ENCODE measurements at places on chromosomes 16 and 17.
A peak's percentile ranks its signal among the peaks of the same experiment; 100 is the strongest.

DNA sequence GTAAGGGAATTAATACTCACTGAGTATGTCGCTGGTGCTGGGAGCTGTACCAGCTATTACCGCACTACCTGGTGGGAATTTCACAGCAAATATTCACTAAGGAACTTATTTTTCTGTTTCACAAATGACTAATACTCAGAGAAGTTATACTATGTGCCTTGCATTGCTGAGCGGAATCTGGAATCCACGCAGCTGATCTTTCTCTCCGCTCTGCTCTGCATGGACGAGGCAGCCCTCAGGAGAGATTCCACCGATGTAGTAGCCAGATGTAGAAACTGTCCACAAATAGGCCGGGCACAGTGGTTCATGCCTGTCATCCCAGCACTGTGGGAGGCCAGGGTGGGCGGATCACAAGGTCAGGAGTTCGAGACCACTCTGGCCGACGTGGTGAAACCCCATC lies 17.1 kb downstream of the NME3 start:
- DNase-seq = no peak

- DNase-seq = no peak
These were observed 681.4 kb downstream of the CDH11 start for GRCh38 chr16:64440421-64440831.

- no peak for DNase-seq
These were observed 50.3 kb downstream of the RPH3AL start for GRCh38 chr17:302300-302698.

- DNase-seq = no peak
These were observed 46.8 kb upstream of the MRTFB start for GRCh38 chr16:14024283-14024682.

GRCh38 chr17:77542551-77543490 lies 402.1 kb downstream of the SEC14L1 start:
- peak; percentile 64 for DNase-seq

DNA sequence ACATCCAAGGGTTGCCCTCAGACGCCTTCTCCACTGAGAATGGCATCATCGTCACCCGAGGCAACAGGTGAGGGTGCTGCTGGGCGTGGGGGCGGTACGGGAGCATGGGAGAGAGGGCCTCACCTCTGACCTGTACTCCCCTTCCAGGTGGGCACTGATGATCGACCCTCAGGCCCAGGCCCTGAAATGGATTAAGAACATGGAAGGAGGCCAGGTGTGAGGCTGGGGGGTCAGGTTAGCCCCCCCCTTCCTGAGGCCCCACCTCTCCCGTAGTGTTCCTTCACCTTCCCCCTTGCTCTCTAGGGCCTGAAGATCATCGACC lies 16.4 kb upstream of the KDM6B start:
- no peak for DNase-seq

- no peak for DNase-seq
These were observed 144.0 kb upstream of the TBX2 start for GRCh38 chr17:61255647-61256046.

Data from activated T-cell treated with anti-CD3 and anti-CD28 coated beads, Interleukin-2, amount 50 U/mL, for 1 hour (primary cell).